CMK (cell line): ENCODE measurements at places on chromosomes 6 and 20.

GRCh38 chr6:47130086-47130485 is 88.0 kb upstream of the ADGRF1 start:
- no peak for DNase-seq

- no peak for DNase-seq
Observed at GRCh38 chr6:11218538-11219399, 13.7 kb downstream of the NEDD9 start.

- DNase-seq, result no peak
Observed at GRCh38 chr20:54123587-54124180, 50.1 kb downstream of the CYP24A1 start.

DNA sequence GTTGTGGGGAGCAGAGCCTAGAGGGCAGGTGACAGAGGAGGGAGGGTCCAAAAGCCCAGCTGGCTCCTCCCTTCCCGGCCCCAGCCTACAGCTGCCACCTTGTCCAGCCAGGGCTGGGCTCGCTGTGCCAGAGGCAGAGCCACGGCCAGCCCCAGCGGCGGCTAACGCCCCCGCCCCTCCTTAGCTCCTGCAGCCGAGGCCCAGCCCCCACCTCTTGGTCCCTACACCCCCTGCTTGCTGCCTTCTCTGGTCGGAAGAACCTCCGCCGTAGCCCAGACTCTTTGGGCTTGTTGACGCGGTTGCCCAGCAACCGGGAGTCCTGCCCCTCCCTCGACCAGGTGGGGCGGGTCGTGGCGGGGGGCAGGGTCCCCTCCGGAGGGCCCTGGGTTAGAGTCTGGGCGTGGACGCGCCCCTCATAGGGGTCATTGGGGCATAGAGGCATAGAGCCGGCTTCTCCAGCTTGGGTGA is 521 bp upstream of the LKAAEAR1 start:
- DNase-seq, result no peak

- no peak for DNase-seq
Observed at GRCh38 chr6:54910431-54910884, 63.9 kb downstream of the FAM83B start.
